ENCODE measurements at places on chromosomes 11 and 22.

DNA sequence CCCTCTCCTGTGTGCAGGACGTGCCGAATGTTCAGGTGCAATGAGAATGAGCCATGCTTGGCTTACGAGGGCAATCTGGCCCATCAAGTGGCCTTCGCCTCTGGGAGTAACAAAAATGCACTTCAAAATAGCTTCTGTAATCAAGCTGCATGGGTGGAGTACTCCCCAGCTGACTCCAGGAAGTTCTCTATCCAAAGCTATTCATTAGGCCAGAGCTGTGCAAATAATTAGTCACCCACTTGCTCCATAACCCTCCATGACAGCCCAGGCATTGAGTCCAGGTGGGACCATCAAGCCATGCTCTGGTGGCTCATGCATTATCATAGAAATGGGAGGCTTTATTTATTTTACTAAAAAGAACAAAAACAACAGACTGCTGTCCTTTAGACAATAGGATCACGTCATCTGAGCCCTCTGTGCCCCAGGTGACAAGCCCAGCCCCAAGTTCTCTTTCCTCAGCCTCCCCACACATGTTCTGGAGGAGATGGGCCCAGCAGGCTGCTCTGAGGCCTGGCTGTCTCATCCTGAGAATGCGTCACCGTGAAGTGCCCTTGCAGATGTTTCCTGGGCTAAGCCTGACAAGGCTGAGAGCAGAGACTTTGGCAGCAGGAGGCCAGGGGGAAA, 244.7 kb downstream of the ETS1 start:
- no peak for DNase-seq

GRCh38 chr11:88508759-88509581, 171.4 kb upstream of the CTSC start:
- DNase-seq = peak; percentile 52

- DNase-seq = no peak
Observed at GRCh38 chr11:107691000-107691750, 20.7 kb downstream of the SLN start.

- DNase-seq = no peak
Observed at GRCh38 chr11:110297076-110297725, 787 bp upstream of the RDX start.

DNA sequence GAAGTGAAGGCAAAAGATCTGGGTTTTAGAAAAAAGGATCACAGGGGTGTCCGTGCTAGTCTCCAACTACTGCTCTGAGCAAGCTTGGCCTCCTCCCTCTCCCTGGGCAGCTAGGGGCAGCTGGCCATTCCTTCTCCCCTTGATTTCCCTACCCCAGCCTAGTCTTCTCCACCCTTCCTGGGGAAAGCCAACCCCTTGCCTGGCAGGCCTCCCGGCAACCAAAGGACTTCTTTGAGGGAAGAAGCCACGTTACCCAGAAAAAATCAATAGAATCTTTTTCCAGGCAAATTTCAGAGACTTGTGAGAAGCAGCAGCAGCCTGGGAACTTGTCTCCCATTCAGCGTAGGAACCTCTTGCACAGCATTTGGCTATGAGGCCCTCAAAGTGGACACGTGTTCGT, 91.5 kb downstream of the MIAT start:
- DNase-seq = no peak

DNA sequence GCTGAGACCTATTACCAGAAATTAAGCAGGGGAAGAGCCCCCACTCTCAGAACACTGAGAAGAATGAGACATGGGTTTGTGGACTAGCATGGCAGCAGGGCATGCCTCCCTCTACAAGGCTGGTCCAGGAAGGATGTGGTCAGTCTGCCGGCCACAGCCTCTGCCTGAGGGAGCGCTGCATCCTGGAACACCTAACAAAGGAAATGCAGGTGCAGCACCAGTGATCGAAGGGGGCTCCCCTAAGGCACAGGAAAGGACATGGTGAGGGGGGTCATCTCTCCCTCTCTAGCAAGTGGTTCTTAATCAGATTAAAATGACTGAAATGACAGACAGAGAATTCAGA, 40.6 kb upstream of the ARL14EP start:
- no peak for DNase-seq

DNA sequence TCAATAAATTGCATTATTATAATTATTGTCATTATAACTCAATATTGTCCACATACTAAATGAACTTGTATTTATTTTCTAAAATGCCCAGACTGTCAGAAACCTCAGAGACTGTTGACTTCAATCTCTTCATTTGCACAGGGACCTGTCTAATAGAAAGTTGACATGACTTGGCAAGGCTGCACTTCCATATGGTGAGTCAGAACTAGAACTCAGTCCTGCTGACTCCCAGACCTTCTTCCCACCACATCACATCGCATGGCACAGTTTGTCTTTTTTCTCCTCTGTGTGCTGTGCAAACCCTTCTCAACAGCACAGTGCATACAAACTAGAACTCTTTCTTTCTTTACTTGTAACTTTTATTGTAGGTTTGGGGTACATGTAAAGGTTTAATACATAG, 215.1 kb upstream of the BLID start:
- DNase-seq = no peak
